ENCODE measurements at places on chromosomes 16 and 17. TPM values are rescaled to one million over a fixed set of nuclear protein-coding genes. Genes with fewer than 3 reads are reported as not detected.

The FLII gene
- total RNA-seq = 335 TPM

The C17orf50 gene
- total RNA-seq = not detected

The RNU2-1 gene
- total RNA-seq = not detected

The FOXN1 gene
- not detected for total RNA-seq

The FBXL16 gene
- total RNA-seq = 0.09 TPM

The NEUROD2 gene
- not detected for total RNA-seq

The TTC19 gene
- 56.3 TPM for total RNA-seq

The KRTAP9-4 gene
- not detected for total RNA-seq

The CBX2 gene
- 3.3 TPM for total RNA-seq

The MYH11 gene
- not detected for total RNA-seq

The LRRC59 gene
- total RNA-seq = 86.5 TPM

The GLIS2 gene
- total RNA-seq = 0.43 TPM

The RMI2 gene
- total RNA-seq = 1.5 TPM

The WSCD1 gene
- 12.7 TPM for total RNA-seq

The GAST gene
- total RNA-seq = not detected

The NPIPA5 gene
- 0.52 TPM for total RNA-seq

The CYTH1 gene
- total RNA-seq = 24.9 TPM

The MRM3 gene
- 15.0 TPM for total RNA-seq
